ENCODE measurements at places on chromosomes 3 and 15. TPM values are rescaled to one million over a fixed set of nuclear protein-coding genes. Genes with fewer than 3 reads are reported as not detected.

GLDN gene
- 0.37 TPM for total RNA-seq

FILIP1L gene
- total RNA-seq = 19.1 TPM

KPNA4 gene
- 30.7 TPM for total RNA-seq

DGKG gene
- total RNA-seq = 1.4 TPM

RBM5 gene
- total RNA-seq = 161 TPM

POC1A gene
- 9.9 TPM for total RNA-seq

ST6GAL1 gene
- total RNA-seq = 0.78 TPM

TRIM71 gene
- not detected for total RNA-seq

ELP6 gene
- 25.0 TPM for total RNA-seq

WDR93 gene
- total RNA-seq = not detected

MTFMT gene
- 22.4 TPM for total RNA-seq

IGSF10 gene
- total RNA-seq = under 0.01 TPM

TPM1 gene
- total RNA-seq = 40.4 TPM

HES1 gene
- 0.39 TPM for total RNA-seq

LRRK1 gene
- 17.0 TPM for total RNA-seq

RFT1 gene
- 8.1 TPM for total RNA-seq

PPP1R14D gene
- not detected for total RNA-seq

GOLGA6L7 gene
- not detected for total RNA-seq
